Daoy (cell line): ENCODE measurements at places on chromosomes 2 and 18.

- no peak for DNase-seq
These were observed 91.5 kb upstream of the CCBE1 start for GRCh38 chr18:59788791-59789106.

DNA sequence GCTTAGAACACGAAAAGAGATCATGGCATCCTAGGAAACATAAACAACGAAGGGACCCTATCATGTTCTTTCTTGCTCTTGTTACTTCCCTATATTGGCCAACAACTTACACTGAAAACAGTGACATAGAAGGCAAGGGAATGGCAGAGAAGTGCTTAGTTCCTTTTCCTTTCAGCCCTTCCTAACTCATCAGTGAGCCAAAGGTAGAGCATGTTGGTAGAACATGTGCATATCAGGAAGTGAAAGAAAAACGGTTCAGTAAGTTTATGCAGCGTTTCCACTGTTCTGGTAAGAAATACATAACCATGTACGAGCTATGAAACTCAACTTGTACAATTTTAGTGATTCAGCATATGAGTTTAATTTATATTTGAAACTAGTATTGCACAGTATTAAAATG is 21.7 kb downstream of the AKAIN1 start:
- DNase-seq: no peak

DNA sequence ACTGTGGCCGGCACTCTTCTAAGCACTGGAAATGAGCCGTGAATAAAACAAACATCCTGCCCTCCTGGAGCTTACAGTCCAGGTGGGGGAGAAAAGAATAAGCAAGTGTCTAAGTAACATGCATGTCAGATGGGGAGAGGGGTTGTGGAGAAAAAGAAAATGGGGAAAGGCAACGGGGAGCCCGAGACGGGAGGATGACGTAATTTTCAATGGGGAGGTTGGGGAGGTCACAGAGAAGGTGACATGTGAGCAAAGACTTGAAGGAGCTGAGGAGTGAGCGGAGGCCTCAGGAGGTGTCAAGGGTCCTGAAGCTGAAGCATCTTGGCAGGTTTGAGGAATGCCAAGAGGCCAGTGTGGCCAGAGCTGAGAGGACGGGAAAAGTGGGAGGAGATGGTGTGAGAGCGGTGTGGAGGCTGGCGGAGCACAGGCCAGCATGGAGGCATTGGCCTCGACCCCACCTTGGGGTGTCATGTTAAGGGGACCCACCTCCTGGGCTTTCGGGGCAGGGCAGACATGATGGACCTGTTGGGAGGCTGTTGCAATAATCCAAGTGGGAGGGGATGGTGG is 15.0 kb upstream of the NTSR2 start:
- DNase-seq: no peak

GRCh38 chr18:36469461-36469860 is 171.9 kb downstream of the FHOD3 start:
- no peak for DNase-seq

DNA sequence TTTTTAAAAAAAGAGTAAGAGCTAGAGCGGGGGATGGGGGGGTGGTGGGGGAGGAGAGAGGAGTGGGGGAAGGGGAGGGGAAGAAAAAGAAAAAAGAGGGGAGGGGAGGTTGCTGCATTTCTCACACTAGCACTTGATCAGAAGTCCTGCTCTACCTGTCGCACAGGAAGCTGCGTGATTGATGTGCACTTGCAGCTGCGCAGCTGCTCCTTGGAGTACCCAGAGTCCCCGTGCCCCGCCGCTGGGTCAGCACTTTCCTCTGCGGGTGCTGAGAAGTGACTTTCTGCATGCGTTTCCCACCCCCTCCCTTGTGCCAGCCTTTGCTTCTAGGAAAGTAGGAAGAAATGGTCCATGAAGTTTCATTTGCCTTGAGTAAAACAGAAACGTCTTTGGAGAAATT is 297.3 kb downstream of the ETAA1 start:
- DNase-seq: no peak

DNA sequence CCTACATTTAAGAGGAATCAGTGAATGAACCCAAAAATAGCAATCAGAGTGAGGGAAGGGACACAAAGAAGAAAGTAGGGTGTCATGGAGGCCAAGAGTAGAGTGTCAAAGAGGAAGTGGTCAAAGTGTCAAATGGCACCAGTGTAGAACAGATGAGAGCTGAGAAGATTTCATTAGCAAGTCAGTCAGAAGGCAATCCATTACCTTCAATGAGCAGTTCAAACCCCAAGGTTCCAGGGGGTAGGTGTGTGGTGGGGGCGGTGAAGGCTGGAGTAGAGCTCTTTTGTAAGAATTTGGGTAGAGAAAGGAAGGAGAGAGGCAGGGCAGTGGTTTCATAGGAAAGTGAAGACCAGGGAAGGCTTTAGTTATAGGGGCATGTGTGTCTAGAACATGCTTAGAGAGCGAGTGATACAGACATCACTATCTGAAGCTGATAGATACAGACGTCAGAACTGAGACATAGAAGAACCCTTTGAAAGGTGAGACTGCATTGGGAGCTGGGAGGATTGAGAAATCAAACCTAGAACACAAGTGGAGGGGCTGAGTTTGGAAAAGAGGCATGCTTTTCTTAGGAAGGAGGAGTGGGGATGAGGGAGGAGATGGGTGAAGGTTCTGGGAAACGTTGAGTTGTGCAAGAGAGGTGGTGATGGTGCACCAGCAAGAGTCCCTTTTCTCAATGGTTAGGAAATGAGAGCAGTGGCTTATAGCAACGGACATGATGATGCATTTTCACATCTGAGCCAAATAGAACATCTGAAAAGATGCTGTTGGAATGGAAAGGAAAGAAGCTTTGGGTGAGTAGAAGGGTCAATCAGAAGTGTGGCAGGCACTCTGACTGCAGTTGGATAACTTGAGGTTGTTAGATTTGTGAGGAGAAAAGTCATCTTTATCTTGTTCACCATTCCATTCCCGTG is 48.9 kb upstream of the IL1RL1 start:
- DNase-seq: no peak

- no peak for DNase-seq
These were observed 582 bp downstream of the RTP5 start for GRCh38 chr2:241870081-241870541.

DNA sequence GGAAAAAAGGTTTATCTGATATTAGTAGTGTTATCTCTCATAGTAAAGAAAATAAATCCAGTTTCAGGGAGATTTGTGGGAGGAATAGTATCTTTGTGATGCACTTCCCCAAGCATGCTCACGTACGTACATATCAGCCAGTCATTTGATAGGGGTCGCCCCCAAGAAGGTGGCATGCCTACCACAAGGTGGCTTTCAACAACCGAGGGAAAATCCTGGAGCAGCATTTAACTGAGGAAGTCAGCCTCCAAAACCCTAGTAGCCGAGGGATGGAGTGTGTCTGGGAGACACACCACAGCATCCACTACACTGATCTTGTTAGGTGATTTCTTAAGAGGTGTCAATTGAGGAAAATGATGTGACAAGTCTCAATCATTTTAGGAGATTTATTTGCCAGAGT is 623.9 kb downstream of the NYAP2 start:
- peak; percentile 7 for DNase-seq
